NCI-H1436 treated with DMSO at 0.1 percent for 48 hours (cell line): ENCODE measurements at places on chromosomes 7 and 10.

- no peak for DNase-seq
Observed at GRCh38 chr10:110228066-110228465, 20.7 kb downstream of the MXI1 start.

DNA sequence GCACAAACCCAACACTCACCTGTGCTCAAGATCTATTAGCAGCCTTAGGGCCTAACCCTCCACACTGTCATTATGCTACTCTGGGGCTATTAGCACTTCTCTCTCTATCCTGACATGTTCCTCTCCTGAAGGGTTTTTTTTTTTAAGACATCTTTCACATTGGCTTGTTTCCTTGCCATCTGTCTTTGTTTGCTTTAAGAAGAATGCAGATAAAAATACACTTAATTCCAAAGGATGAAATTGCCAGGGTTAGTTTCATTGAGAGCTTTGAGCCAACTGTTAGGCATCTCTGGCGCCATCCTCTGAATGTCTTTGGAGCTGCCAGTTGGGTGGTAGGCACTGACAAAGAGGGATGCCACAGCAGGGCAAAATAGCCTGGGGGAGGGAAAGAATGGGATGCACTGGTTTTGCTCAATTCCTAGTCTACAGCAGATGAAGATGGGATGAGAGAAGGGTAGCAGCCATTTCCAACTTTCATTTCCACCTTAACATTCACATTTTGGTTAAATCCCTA is 399.2 kb downstream of the SORCS1 start:
- DNase-seq: no peak

GRCh38 chr7:43869867-43870240 is 537 bp upstream of the MRPS24 start:
- no peak for DNase-seq

DNA sequence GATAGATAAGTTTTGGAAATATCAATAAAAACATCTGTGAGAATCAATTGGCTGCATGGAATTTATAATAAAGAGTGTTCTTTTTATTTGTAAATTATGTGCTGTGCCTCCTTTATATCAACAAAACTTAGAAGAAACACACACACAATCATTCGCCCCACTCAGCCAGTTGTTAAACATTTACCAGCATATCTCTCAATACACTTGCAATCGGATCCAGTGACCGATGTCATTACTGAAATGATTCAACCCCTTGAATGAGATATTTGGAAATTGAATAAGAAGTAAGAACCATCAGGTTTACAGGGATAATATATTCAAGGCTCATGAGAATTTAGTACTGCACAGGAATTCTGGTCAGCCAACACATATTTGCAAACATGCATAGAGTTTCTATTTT is 35.6 kb downstream of the TAF3 start:
- DNase-seq: no peak

DNA sequence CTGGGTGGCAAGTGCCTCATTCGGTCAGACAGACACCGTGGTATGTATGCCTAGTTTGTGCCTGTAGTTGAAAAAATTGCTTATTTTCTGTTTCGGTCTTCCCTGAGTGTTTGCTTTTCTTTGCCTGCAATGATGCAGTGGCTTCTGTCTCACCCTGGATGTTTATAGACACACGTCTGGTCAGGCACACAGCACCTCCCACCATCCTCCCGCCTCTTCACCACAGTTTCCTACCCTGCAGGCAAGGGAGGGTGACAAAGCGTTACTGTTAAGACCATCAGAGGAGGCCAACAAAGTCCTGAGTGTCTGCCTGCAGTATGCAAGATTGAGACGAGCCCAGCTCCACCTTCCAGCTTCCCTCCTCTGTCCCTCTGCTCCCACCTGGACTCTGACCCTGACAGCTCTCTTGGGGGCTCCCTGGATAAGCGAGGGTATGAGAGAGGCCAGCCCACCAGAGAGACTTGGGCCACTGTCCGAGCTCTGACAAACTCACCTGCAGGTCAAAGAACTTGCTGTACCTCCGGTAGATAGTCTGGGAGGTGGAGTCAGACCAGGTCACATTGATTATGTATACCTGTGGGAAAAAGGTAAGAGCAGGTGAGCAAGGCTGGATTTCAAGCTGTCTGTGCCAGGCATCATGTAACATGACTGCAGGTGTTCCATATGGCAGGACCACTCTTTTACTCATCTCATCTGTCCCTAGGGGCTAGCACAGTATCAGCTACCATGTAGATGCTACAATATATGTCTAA is 54.4 kb downstream of the SH3PXD2A start:
- no peak for DNase-seq

DNA sequence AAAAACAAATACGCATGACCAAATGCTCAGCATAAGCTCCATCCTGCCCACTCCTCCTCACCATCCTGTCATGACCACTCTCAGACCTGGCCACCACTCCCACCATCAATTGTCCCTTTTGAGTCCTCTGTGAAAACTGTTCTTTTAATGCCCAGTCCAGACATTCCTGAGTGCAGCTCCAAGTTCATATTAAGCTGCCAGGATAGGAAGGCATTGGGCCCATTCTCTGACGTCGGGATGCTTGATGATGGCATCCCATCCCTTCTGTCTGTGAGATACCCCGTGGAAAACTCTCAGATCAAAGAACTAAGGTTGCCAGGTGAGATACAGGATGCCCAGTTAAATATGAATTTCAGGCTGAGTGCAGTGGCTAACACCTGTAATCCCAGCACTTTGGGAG is 89.9 kb upstream of the KIF5B start:
- DNase-seq: no peak

DNA sequence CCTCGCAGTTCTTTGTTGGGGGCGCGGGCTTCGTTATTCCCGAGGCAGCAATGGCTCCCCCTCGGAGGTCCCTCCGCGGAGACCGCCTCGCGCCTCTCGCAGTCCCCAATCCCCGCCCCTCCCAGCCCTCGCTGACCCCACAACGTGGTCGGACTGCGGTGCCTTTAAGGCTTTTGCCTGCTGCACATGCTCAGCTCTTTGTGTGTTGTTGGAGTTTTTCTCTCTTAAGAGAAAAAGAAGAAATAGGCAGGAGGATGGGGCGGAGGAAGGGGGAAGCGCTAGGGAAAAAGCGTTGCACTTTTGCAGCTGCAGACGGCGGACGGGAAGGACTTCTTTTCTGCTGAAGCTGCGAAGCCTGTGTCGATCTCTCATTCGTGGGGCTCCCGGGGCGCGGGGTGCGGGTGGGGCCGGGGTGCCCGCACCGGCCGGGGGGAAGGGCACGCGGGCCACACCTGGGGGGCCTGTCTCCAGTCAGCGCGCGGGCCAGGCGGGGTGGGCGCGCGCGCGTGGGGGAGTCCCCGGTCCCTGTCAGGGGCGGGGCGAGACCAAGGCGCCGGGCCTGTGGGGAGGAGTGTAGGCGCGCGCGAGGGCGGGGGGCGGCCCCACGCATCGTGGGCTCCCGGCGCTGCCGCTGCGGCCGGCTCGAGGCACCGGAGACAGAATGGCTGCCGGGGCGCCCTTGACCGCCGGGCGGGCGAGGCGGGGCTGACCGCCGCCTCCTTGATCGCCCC is 445 bp upstream of the ATRNL1 start:
- no peak for DNase-seq

DNA sequence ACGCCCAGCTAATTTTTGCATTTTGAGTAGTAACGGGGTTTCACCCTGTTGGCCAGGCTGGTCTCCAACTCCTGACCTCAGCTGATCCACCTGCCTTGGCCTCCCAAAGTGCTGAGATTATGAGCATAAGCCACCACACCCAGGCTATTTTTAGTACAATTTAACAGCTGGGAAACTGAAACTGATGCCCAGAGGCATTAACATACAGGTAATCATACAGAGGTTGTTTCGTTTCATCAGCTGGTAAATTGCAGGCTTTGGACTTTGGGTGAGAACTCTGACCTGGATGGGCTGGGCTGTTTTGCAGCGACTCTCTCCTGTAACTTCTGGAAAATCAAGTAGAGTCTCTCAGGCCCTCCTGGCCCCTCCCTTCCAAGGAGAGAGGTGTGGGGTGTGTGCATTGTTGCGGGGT is 6.2 kb upstream of the ACHE start:
- DNase-seq: no peak

GRCh38 chr10:115665549-115665948 is 572.4 kb downstream of the ATRNL1 start:
- no peak for DNase-seq

DNA sequence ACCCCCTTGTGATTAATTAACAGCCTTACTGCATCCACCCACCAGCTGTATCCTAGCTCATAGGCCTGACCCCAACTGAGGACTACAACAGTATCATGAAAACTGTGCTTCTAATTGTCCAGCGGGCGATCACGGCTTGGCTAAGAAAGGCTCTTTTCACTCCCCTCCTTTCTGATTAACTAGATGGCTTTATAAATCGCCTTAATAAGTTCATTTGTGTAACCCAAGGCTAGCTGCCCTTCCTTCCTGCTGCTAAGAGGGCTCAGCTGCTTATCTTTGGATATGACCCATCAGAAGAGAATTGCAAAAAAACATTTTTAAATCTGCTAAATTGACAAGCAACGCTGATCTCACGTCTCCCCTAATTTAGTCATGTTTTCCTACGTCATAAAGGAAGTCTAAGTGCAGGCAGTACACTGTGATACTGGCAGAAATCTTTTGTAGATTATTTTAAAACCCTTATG is 163.0 kb upstream of the LAMB4 start:
- no peak for DNase-seq

GRCh38 chr7:69762821-69763352 is 164.6 kb downstream of the AUTS2 start:
- no peak for DNase-seq

- DNase-seq: no peak
Observed at GRCh38 chr7:82131215-82131614, 312.4 kb downstream of the CACNA2D1 start.

- no peak for DNase-seq
Observed at GRCh38 chr10:47253651-47254375, 46.2 kb upstream of the GDF10 start.

DNA sequence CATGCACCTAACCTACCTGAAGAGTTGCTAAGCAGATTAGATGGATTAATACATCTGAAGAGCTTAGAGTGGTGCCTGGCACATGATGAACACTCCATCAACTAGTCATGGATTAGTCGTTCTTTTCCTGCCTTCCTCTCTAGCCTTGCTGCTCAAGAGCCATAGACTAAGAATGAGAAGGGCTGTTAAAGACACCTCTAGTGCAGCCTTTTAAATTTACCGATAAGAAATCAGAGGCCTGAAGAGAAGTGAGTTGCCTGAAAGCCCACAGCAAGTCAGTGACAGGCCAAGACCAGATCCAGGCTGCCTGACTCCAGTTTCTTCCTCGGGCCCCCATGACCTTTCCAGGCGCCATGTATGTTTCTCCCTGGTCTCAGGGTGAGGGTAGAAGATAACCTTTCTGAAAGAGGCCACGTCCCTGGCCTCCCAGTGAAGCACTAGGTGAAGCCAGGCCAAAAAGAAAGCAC is 6.5 kb downstream of the TSPAN15 start:
- no peak for DNase-seq

DNA sequence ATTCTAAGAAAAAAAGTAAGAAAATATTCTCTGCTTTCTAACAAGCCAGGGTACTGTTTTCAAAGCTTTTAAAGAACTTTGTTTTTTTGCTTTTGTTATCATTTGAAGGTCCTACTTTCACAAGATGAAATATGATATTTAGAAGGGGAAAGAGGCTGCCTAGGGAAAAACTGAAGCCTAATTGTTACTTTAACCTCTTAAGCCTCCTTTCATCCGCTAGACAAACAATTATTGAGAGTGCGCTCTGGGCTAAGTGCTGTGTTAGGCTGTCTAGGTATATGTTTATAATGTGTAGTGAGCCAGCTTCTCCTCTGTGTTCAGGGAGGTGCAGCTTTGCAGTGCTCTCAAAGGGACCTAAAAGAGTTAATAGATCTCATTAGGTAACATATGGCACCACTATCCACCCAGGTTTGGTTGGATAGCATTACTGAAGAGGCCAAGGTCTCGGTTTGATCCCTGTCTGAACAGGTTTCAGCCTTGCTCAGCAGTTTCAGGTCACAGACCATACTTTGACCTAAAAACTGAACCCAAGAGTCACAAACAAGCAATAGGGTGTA is 17.9 kb downstream of the PDK4 start:
- DNase-seq: peak; percentile 96

DNA sequence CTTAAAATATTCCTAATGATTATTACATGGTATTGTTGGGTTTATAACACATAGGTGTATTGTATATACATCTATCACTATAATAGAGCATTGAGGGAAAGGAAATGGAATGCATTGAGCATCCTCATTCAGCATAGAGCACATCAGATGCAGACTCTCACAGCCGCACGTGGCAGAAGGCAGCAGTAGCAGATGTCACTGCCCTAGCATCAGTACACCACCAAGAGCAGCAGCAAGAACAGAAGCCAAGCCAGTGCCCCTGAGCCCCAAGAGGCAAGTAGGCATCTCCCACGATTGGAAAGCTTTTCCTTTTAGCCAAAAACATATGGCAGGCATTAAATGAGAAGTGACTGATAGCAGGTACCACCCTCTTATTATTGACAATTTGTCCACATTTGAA is 510.0 kb downstream of the TNS3 start:
- DNase-seq: no peak

DNA sequence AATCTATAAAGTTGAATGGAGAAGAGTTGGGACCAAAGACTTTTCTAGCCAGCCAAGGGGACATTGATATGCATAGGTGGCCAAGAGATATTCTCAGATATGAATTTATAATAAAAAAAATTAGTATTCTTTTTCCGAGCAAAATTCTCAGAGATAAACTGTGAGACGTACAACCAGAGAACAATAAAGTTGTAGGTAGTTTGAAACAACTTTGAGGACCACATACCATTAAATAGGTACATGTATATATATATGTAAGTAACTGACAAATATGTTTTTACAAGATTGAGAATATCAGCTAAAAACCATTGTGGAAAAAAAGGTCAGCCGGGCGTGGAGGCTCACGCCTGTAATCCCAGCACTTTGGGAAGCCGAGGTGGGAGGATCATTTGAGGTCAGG is 56.5 kb downstream of the EXOC4 start:
- DNase-seq: no peak

- no peak for DNase-seq
Observed at GRCh38 chr10:92045641-92046106, 122.1 kb downstream of the BTAF1 start.

DNA sequence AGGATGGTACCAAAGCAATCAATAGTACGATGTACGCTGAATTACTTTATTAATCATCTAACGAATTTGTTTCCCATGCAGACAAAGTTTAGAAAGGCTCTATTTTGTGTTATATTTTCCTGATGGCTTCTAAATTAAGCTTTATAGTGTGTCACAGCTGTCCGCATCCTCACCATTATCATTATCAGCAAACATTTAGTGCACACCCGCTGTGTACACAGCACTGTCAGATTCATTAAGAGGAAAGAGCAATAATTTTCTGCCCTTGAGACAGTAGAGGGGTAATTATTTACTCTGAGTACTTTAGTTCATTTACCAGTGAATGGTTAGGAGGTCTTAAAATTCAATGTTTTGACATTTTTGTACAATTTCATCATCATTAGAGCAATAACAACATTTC is 233.3 kb upstream of the PTPRZ1 start:
- peak; percentile 4 for DNase-seq

- DNase-seq: no peak
Observed at GRCh38 chr10:17335065-17335464, 107.0 kb downstream of the VIM start.

- no peak for DNase-seq
Observed at GRCh38 chr7:7017707-7018280, 164.6 kb upstream of the C1GALT1 start.
